AG09309 (cell line): ENCODE measurements at places on chromosomes 2 and 18.

DNA sequence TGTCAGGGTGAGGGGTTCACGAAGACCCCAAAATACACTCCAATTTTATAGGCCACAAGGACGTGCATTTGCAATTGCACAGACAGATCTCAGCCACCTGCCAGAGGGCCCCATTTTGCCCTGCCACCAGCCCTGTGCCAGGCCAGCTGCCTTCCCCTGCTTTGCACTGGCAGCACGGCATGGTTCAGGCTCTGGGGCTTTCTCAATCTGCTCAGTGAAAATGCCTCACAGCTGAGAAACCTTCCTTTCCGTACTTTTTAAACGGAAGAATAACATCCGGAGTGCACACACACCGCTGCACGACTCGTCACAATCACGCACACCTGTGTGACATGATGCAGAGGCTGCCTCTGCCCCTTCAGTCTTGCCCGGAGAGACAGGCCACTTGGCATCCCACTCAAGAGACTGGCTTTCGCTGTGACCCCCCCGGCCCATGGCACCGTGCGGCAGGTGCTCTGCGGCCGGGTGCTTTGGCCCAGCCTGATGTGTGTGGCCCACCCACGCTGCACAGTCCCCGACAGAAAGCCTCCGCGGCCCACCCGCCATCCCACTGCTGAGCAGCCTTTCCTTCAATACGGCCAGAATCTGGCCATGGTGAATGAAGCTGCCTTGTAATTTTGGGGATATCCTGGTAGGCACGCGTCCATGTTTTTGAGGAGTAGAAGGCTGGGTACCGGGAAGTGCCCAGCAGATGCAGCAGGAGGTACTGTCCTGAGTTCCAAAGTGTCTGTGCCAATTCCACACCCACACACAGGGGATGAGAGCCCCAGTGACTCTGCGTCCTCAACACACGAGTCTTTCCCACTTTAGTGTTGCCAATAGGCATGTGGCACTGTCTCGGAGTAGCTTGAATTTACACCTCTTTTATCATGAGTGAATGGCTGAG is 88.8 kb downstream of the USP40 start:
- DNase-seq, result no peak

GRCh38 chr18:62588217-62588616 is 65.4 kb downstream of the ZCCHC2 start:
- DNase-seq, result no peak

GRCh38 chr2:117661619-117662018 is 152.9 kb upstream of the DDX18 start:
- no peak for DNase-seq

DNA sequence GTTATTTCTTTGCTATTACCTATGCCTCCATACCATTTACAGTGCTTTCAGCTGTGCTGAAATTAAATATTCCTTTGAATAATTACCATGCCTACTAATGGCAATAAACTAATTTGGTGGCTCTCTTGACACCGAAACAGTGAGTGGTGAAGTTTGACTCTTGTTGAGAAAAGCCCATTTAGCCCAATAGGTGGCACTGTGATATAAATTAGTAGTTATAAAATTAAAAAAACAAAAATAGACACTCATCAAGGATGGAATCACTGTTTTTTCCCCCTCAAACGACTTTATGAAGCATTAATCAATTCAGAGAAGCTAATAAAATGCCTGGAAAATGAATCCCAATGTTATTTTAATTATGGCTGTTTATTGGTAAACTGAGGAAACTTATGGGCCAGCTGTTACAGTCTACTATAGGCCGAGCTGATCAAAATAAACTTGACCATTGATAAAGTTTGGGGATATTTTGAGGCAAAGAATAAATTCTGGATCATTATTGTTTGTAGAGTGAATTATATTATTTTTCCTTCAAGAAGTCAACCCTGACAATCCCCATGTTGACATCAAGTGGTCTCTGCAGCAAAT is 339.6 kb downstream of the TRIB2 start:
- DNase-seq, result no peak

DNA sequence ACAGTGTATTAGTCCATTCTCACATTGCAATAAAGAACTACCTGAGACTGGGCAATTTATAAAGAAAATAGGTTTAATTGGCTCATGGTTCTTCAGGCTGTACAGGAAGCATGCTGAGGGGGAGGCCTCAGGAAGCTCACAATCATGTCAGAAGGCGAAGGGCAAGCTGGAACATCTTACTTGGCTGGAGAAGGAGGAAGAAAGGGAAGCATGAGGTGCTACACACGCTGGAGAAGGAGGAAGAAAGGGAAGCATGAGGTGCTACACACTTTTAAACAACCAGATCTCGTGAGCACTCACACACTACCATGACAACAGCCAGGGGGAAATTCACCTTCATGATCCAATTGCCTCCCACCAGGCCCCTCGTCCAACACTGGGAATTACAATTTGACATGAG is 95.3 kb upstream of the FAM110C start:
- DNase-seq, result no peak

DNA sequence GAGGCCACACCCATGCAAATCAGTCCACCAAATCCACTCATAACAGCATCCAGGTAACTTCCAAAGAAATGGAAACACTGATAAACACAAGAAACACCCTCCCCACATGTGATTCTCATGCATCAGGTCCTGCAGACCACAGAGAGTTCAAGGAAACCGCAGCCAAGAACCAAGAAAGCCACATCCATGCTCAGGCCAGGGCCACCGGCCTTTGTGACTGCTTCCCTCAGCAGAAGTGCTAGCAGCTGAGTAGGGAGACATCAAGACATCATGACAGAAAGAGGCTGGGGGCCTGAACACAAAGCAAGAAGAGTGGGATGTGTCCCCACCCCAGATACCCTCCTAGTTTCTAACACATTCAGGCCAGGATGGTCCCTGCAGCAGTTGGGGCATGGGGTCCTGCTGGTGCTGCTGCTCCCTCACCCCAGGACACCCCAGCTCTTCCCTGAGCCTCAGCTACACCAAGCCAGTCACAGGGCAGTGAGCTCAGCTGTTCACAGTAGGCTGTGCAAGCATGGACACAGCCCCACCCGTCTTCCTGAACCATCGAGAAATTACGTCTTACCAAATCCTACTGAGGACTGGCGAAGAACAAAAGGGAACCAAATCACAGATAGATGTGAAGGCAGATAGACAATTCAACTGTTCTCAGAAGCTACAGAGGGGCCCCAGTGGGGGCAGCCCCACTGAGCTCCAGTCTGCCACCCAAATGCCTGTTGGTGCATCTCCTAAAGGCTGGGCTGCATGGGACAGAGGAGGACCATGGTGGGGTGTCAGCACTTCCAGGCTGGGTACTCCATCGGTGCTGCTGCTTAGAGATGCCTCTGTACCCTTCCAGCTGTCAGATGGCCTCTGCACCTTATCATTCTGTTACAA is 60.9 kb downstream of the HDAC4 start:
- no peak for DNase-seq

GRCh38 chr2:209114588-209115240 is 309.1 kb upstream of the MAP2 start:
- DNase-seq, result no peak

DNA sequence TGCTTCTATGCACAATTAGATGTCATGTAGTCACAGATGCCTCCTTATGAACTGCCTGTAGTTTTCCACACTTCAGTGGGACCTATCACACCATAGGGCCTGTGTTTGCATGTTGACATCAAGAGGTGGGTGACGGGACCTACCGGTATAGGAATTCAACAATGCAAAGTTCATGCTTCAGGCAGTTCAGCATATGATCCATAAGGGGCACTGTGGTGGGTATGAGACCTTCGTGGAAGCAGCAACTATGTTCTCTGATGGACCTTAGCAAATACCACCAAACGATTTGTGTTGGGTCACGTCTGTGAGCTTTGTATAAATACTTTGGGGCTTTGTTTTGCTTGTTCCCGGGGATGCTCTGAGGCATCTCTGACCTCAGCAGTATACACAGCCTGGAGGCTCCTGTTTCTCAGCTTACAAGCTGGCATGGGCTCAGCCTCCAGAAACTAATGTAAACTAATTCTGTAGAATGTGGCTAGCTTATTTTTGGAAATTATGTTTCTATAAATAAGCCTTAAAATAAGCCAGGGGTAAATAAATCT is 111.6 kb downstream of the DTNA start:
- no peak for DNase-seq

- DNase-seq, result no peak
Measured at GRCh38 chr2:12533337-12534005, 183.3 kb upstream of the TRIB2 start.

GRCh38 chr18:76528477-76529432 is 33.7 kb upstream of the ZNF516 start:
- DNase-seq, result no peak

GRCh38 chr2:42764096-42764495 is at the start of gene OXER1:
TSS of gene OXER1 (minus strand) at chr2:42764135. CDS start at chr2:42764062, 73 bp downstream.
- DNase-seq, result no peak

- no peak for DNase-seq
Measured at GRCh38 chr2:198928026-198928425, 529.7 kb downstream of the SATB2 start.

- DNase-seq, result no peak
Measured at GRCh38 chr2:23541503-23542229, 156.7 kb downstream of the KLHL29 start.

- DNase-seq, result no peak
Measured at GRCh38 chr18:5456577-5457461, 87.0 kb downstream of the EPB41L3 start.

- DNase-seq, result no peak
Measured at GRCh38 chr2:48270209-48270608, 259.7 kb upstream of the STON1 start.

GRCh38 chr18:48367557-48367956 is 41.6 kb downstream of the ZBTB7C start:
- DNase-seq, result no peak

DNA sequence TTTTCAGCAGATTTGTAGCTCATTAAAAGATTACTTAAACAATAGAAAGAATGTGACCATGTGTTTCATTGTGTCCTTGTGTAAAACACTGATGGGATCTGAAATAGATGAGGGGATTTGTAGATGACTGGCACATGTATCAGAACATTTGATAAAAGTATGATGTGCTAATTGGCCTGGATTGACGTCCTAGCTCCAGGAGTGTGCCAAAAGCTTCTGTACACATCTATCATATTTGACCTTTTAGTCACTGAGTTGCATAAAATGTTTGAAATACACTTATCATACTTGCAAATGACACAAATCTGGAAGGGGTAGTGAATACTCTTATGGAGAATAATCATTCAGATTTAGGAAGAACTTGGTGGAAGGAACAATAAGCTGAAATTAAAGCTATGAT is 778.5 kb downstream of the ERBB4 start:
- DNase-seq, result no peak

DNA sequence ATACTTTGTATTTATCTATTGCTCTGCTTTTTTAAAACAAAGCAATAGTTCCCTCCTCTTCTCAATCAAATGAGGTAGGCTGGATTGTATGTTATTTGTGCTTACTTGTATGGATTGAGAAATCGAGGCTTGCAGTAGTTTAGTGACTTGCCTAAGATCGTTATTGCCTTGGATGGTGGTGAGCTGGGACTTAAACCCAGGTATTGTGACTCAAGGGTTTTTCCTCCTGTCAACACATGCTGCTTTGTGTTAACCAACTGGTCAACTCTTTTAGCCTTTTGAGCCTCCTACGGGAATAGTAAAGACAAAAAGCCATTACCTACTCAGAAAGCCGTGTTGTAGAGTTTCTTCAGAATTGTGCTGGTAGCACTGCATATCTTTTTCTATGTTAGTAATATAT is 95.2 kb upstream of the THUMPD2 start:
- no peak for DNase-seq

DNA sequence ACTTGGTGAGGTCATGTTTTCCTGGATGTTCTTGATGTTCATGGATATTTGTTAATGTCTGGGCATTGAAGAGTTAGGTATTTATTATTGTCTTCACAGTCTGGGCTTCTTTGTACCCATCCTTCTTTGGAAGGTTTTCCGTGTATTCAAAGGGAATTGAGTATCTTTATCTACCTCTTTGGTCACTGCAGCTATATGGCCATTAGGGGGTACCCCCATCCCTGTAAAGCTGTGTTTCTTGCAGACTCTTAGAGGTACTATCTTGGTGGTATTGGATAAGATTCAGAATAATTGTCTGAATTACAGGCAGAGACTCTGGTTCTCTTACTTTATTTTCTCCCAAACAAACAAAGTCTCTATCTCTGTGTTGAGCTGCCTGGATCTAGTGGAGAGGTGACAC is 401.6 kb upstream of the FSIP2 start:
- DNase-seq, result no peak

DNA sequence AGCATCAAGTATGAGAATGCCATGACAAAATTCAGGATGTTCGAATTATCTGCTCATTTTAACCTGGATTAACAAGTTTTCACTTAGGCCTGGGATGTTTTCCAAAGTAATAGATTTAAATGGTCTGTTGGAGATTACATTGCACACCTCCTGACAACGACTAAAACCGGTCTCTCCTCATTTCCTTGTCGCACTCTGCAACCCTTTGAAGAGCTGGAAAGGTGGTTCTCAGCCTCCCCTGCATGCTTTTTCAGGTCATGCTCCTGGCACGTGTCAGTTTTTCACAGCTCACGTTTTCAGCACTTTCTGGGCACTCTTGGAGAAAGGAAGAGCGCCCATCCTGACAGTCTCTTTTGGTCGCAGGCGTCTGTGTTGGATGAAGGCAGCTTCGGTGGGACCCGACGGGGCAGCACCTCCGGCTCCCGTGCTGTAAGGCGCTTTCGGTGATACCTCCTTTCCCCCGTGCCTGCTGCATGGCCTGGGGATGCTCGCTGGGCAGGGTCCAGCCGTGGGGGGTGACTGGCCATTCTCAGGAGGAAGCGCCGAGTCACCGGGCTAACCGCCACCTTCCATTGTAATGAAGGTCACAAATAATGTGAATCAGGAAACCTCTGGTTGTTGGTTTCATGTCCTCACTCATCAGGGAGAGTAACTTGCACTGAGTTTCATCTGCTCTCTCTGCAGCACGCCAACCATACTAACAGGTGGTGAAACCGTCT is 63.5 kb upstream of the RBM44 start:
- no peak for DNase-seq

DNA sequence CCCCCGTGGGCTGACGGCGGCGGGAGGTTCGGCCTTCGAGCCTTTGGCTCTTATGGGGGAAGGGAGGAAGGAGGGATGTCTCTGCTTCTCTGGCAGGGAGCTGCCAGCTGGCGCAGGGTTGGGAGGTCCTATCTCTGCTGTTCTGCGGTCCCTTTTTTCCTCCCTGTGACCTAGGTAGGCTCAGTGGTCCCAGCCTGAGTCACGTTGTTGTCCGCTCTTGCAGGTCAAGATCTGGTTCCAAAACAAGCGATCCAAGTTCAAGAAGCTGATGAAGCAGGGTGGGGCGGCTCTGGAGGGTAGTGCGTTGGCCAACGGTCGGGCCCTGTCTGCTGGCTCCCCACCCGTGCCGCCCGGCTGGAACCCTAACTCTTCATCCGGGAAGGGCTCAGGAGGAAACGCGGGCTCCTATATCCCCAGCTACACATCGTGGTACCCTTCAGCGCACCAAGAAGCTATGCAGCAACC is 2.5 kb downstream of the DLX1 start:
- no peak for DNase-seq

GRCh38 chr18:54280220-54280569 is 10.9 kb downstream of the POLI start:
- DNase-seq, result no peak

- DNase-seq, result no peak
Measured at GRCh38 chr18:394262-394986, 106.1 kb downstream of the COLEC12 start.
